HCT116 (cell line): ENCODE measurements at places on chromosomes 12 and 14. TPM values are rescaled to one million over a fixed set of nuclear protein-coding genes. Genes with fewer than 3 reads are reported as not detected.
A peak's percentile ranks its signal among the peaks of the same experiment; 100 is the strongest.

Gene UNC79
- 0.10 TPM for total RNA-seq

Gene USP15
- total RNA-seq, result 49.5 TPM

Gene VTI1B
- 86.3 TPM for total RNA-seq

Gene DAZAP2
- total RNA-seq, result 157 TPM

Gene DIO2
- 0.10 TPM for total RNA-seq

Gene ENDOU
- total RNA-seq, result not detected

- DNase-seq, result no peak
These were observed 79.4 kb upstream of the DCN start for GRCh38 chr12:91261820-91262676.

DNA sequence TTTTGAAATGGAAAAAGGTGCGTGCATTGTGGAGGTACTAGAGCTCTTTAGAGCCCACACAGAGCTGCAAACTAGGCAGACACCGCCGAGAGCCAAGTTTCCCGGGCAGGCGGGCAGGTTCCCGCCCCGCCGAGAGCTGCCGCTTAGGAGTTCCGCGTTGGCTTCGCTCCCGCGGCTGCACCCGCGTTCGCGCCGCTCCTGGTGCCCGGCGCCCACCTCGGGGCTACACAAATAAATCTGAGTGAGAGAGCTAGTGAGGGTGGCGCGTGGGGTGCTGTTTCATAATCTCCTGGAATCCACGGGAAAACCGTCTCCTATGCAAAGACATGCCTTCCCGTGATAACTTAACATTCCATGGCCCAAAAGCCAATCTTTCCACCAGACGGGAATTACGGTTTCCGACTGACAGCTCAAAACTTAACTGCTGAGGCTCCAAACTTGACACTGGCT, 645 bp downstream of the KITLG start:
- no peak for DNase-seq

- DNase-seq, result no peak
These were observed 566.3 kb upstream of the NOVA1 start for GRCh38 chr14:27164139-27164538.

DNA sequence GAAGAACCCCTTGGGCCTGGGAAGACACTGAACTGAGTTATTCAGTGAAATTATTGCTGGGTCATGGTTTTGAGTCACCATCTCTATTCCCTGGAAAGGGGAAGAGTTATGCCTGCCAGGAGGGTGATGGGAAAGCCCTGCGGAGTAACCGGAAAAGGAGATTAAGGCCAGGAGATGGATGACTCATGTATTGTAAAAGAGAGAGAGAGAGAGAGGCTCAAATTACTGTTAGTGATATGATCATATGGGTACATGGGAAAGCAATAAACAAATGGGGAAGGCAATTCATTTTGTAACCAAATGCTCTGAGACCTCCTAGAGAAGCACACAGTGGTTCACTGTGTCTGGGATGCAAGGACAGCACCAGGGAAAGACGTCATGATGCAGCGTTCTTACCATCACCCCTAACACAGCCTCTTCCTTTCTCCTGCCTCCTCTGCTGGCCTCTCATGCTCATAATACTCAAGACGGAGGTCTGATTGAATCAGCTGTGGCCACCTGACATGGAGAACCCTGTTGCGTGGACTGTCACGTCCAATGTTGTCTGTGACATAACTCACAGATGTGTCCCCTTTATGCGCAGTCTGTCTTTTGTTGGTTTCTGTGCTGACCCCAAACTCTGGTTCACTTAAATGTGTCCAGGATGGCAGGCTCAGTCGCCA, 243.7 kb downstream of the TMEM132D start:
- no peak for DNase-seq

DNA sequence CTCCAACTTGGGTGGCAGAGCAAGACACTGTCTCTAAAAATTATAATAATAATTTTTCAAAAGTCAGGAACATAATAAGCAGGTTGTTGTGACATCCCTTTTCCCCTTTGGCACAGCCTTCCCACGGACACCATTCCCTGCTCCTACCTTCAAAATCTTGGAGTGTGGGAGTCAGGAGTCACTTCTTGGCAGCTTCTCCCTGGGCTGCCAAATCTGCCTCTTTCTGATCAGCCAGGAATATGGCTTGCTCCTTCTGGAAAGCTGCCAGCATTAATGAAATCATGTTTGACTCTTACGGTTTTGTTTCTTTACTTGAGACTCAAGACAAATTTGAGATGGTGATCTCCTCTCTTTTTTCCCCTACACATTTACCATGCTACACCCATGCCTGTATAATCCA, 391.4 kb upstream of the SYT1 start:
- DNase-seq, result no peak

DNA sequence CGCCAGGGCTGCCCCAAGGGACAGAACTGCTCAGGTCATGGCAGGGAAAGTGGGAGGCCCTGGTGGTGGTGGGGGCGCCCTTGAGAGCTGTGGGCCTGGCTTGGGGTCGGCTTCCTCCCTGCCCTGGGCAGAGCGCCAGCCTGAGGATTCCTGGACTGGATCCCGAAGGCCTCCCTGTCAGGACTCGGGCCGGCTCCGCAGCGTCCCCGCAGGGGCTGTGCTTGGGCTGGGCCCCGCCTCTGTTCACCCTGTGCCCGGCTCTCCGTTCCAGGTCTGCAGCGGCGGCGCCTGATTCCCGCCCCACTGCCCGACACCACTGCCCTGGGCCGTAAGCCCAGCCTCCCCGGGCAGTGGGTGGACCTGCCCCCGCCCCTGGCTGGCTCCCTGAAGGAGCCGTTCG, 39.9 kb downstream of the KIF26A start:
- no peak for DNase-seq

GRCh38 chr12:57205186-57205585, 11.4 kb upstream of the NXPH4 start:
- no peak for DNase-seq

GRCh38 chr12:104538891-104539462, 82.2 kb downstream of the CHST11 start:
- DNase-seq, result no peak

GRCh38 chr14:51095854-51096823, 1.2 kb upstream of the TRIM9 start:
- DNase-seq, result no peak

DNA sequence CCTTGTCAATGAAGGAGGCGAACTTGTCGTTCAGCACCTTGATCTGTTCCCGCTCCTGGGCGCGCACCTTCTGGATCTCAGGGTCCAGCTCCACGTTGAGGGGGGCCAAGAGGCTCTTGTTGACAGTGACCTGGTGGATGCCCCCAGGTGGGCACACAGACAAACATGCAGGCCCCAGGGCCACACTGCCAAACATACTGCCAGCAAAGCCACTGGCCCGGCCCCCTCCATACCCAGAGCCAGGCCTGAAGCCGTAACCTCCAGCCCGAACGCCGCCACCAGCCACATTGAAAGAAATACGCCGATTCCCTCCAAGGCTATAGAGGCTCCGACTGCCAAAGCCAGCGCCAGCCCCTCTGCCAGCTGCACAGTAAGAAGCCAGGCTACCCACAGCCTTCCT, 337 bp downstream of the KRT74 start:
- DNase-seq, result no peak

GRCh38 chr12:129949651-129950050, 45.8 kb upstream of the TMEM132D start:
- no peak for DNase-seq

GRCh38 chr12:54225666-54226065, 36.9 kb upstream of the SMUG1 start:
- DNase-seq, result no peak

DNA sequence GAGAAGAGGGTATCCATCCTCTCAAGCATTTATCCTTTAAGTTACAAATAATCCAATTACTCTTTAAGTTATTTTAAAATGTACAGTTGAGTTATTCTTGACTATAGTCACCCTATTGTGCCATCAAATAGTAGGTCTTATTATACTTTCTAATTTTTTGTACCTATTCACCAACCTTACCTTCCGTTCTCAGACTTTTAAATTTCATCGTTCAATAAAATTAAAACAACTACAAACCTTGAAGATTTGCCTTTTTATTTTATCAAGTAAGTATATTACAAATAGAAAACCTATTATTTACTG, 972 bp upstream of the DCTN2 start:
- DNase-seq, result no peak

- DNase-seq, result no peak
These were observed 151.7 kb upstream of the GZMB start for GRCh38 chr14:24785698-24786097.

- no peak for DNase-seq
These were observed 74.9 kb downstream of the CRADD start for GRCh38 chr12:93751864-93752610.

DNA sequence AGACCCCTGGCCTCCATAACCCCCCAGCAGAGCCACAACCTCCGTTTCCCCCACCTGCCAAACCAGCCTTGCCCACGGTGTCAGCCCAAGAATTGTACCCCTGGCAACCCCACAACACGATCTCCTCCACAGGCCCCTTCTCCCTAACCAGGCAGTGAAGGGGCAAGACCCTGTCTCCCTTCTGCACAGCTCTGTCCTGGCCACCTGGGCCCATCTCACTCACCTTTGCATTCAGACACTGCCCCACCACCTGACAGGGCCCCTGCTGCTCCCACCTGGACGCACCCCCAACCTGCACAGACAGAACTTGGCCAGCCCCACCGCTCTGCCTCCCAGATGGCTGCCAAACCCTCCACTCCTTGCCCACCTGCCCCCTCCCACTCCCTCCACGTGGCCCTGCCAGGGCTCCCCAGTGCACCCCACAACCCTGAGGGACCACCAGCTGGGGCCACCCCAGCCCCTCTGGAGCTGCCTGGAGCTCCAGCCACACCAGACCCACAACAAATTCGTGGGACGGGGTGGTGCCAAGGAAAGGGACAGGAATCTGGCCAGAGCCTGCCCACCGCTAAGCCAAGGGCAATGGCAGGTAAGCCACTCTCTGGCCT, 11.8 kb downstream of the AHNAK2 start:
- DNase-seq, result no peak

GRCh38 chr12:123445388-123446332, 9.2 kb upstream of the RILPL2 start:
- DNase-seq, result no peak

- DNase-seq, result no peak
These were observed 29.6 kb downstream of the PMCH start for GRCh38 chr12:102167821-102168604.

- DNase-seq, result no peak
These were observed 17.0 kb upstream of the CFAP54 start for GRCh38 chr12:96472384-96472783.

DNA sequence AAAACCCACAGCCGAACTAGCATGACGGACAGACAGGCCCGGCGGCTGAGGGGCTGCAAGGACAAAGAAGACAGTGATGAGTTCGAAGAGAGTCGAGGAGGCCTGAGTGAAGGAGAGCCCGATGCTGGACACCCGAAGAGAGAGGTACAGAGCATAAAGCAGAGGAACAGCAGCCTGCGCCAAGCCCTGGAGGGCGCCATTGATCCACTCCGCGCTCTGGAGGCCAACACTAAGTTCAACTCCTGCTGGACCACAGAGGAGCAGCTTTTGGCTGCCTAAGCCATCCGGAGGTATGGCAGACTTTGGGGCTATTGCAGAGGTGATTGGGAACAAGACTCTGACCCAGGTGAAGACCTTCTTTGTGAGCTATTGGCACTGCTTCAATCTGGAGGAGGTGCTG, 7.8 kb upstream of the PLXNC1 start:
- peak; percentile 19 for DNase-seq
